Small intestine (tissue), 16 donors: ENCODE measurements at places on chromosomes 7 and 10. TPM values are rescaled to one million over a fixed set of nuclear protein-coding genes. Genes with fewer than 3 reads are reported as not detected.

DNA sequence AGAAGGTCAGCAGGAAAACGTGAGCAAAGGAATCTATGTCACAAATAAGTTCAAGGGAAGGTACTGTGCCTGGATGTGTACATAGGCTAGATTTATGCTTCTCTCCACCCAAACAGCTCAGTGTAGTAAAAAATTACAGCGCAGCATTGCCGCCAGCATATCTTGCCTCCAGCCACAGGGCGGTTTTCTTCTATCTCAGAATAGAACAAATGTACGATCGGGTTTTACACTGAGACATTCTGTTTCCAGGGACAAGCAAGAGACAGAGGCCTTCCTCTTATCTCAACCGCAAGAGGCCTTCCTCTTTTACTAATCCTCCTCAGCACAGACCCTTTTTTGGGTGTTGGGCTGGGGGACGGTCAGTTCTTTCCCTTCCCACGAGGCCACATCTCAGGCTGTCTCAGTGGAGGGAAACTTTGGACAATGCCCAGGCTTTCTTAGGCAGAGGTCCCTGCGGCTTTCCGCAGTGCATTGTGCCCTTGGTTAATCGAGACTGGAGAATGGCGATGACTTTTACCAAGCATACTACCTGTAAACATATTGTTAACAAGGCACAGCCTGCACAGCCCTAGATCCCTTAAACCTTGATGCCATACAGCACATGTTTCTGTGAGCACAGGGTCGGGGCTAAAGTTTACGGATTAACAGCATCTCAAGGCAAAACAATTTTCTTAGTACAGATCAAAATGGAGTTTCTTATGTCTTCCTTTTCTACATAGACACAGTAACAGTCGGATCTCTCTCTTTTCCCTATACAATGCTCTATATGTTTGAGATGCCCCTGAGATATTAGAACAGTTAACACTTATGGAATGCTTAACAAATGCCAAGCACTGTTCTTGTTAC is 11.6 kb upstream of the ABHD11 start:
- peaks cover 10% of the 10 kb centered on the region for H3K4me1 ChIP-seq
- peak; percentile 49 for DNase-seq

GRCh38 chr7:113730309-113730955 is 188.4 kb downstream of the PPP1R3A start:
- no peak for DNase-seq
- no peak overlapping the region for H3K4me3 ChIP-seq
- no peaks in the 10 kb centered on the region for H3K4me1 ChIP-seq

GRCh38 chr7:155483868-155484325 is 26.0 kb downstream of the EN2 start:
- peaks cover 12% of the 10 kb centered on the region for H3K27me3 ChIP-seq
- no peak overlapping the region for H3K4me3 ChIP-seq
- no peaks in the 10 kb centered on the region for H3K36me3 ChIP-seq
- no peak for DNase-seq
- no peaks in the 10 kb centered on the region for H3K4me1 ChIP-seq
- no peak overlapping the region for H3K27ac ChIP-seq

- no peak overlapping the region for H3K27ac ChIP-seq
- DNase-seq: no peak
- no peaks in the 10 kb centered on the region for H3K27me3 ChIP-seq
- peak overlapping the region; percentile 17 for H3K4me3 ChIP-seq
- H3K4me1 ChIP-seq: no peaks in the 10 kb centered on the region
- H3K36me3 ChIP-seq: no peaks in the 10 kb centered on the region
Observed at GRCh38 chr7:64883113-64883905, 19.8 kb upstream of the ZNF273 start.

- H3K4me1 ChIP-seq: no peaks in the 10 kb centered on the region
- H3K4me3 ChIP-seq: no peak overlapping the region
- H3K36me3 ChIP-seq: no peaks in the 10 kb centered on the region
Observed at GRCh38 chr7:33744293-33745075, 160.9 kb upstream of the BMPER start.

DNA sequence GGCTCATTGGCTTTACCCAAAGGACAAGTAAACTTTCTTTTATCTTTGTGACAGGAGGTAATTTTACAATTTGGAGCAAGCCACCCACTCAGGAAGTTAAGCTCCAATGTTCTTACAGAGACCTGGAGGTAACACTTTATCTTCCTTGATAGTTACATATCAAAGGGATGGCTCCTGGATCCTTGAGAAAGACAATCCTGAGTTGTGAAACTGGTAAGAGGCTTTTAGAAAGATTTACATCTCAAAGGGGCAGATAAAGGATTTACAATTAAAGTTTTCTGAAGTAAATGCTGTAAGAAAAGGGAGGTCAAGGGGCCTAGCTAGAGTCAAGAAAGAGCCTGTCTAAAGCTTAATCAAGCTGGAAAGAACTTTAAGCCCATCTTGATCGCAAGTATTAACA is 124.4 kb upstream of the ZNF804B start:
- no peak overlapping the region for H3K4me3 ChIP-seq
- no peaks in the 10 kb centered on the region for H3K4me1 ChIP-seq
- DNase-seq: no peak
- no peaks in the 10 kb centered on the region for H3K36me3 ChIP-seq

- no peaks in the 10 kb centered on the region for H3K36me3 ChIP-seq
- peaks cover 4% of the 10 kb centered on the region for H3K4me1 ChIP-seq
- H3K27me3 ChIP-seq: peaks cover 3% of the 10 kb centered on the region
- H3K27ac ChIP-seq: no peak overlapping the region
- peak overlapping the region; percentile 49 for H3K4me3 ChIP-seq
Observed at GRCh38 chr7:50781381-50782293, 1.1 kb downstream of the GRB10 start.

- no peak overlapping the region for H3K27ac ChIP-seq
- no peak overlapping the region for H3K4me3 ChIP-seq
- H3K36me3 ChIP-seq: no peaks in the 10 kb centered on the region
- no peak for DNase-seq
Observed at GRCh38 chr10:106136175-106136574, 1028.3 kb downstream of the SORCS1 start.

- H3K27me3 ChIP-seq: no peaks in the 10 kb centered on the region
- peak; percentile 17 for DNase-seq
Observed at GRCh38 chr7:91082852-91083495, 181.3 kb upstream of the FZD1 start.

GRCh38 chr10:79442171-79443040 is 3.0 kb downstream of the ZCCHC24 start:
- no peak for DNase-seq
- no peak overlapping the region for H3K4me3 ChIP-seq
- peaks cover 10% of the 10 kb centered on the region for H3K4me1 ChIP-seq
- H3K36me3 ChIP-seq: no peaks in the 10 kb centered on the region
- H3K27me3 ChIP-seq: peaks cover 16% of the 10 kb centered on the region

- no peaks in the 10 kb centered on the region for H3K27me3 ChIP-seq
- no peaks in the 10 kb centered on the region for H3K4me1 ChIP-seq
- DNase-seq: peak; percentile 61
Observed at GRCh38 chr7:90165724-90166123, 11.5 kb downstream of the STEAP1 start.

Gene GARS1
- 144 TPM for polyA plus RNA-seq

Gene RBM33
- polyA plus RNA-seq: 7.8 TPM

Gene FKBP6
- not detected for polyA plus RNA-seq

Gene AKR1C1
- polyA plus RNA-seq: 10.8 TPM
